Cortex of kidney (tissue), 1 donor: ENCODE measurements at places on chromosomes 4 and X.

GRCh38 chr4:151430740-151431457, 21.9 kb downstream of the FHIP1A start:
- no peak for DNase-seq

DNA sequence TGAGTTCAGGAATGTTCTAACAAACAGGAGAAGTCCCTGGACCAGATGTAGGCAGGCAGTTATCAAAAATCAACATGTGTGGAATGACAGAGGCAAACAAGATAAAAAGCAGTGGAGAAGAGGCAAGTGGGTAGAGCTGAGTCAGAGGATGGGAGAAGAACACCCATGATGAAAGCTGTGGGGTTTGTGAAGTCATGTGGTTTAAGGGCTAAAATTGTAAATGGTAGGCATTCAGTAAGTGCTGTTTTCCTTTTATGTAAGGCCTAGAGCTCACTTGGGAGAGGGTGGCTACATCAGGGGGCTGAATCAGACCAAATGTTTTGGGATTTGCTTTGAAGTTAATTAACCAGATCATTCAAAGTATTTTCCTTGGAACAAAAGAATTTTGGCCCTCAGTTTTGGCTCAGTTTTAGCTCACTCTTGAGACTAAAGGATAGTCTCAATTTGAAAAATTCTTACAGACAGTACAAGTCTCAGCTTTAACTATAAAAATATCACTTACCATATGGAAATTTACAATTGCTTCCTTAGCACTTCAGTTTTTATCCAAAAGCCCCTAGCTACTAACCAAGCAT, 114.5 kb upstream of the PCDH7 start:
- no peak for DNase-seq

- DNase-seq: no peak
Measured at GRCh38 chr4:41913509-41913908, 21.7 kb upstream of the TMEM33 start.

- DNase-seq: no peak
Measured at GRCh38 chr4:133856731-133857355, 344.7 kb downstream of the PABPC4L start.

GRCh38 chrX:98405376-98405775, 1521.7 kb downstream of the RPA4 start:
- no peak for DNase-seq

- no peak for DNase-seq
Measured at GRCh38 chrX:152418025-152418424, 33.1 kb downstream of the GABRA3 start.
